ENCODE measurements at places on chromosomes 7 and 10.

DNA sequence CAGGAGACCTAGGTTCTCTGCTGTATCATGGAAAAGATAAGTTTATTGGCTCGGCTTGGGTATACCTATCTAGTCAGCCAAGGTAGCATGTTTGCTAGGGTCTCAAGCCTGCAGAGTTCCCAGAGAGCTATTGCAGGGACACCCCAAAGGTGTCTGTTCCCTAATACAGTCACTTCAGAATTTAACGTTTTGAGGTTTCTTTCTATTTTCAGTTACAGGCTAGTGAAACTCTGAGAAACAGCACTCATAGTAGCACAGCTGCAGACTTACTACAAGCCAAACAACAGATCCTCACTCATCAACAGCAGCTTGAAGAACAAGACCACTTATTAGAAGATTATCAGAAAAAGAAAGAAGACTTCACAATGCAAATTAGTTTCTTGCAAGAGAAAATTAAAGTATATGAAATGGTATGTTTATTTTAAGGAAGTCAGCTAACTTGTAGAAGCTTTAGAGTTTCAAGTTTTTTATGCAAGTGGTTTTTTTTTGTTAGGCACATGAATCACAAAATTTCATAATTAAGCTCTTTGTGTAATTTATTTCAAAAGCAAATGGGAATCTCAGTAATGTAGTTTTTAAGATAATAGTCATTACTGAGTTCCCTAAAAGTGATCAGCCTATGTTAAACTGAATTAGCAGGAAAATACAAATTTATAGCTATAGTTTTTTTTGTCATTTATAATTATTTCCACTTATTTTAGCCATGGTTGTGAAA lies 54.9 kb downstream of the AKAP9 start:
- DNase-seq: no peak

DNA sequence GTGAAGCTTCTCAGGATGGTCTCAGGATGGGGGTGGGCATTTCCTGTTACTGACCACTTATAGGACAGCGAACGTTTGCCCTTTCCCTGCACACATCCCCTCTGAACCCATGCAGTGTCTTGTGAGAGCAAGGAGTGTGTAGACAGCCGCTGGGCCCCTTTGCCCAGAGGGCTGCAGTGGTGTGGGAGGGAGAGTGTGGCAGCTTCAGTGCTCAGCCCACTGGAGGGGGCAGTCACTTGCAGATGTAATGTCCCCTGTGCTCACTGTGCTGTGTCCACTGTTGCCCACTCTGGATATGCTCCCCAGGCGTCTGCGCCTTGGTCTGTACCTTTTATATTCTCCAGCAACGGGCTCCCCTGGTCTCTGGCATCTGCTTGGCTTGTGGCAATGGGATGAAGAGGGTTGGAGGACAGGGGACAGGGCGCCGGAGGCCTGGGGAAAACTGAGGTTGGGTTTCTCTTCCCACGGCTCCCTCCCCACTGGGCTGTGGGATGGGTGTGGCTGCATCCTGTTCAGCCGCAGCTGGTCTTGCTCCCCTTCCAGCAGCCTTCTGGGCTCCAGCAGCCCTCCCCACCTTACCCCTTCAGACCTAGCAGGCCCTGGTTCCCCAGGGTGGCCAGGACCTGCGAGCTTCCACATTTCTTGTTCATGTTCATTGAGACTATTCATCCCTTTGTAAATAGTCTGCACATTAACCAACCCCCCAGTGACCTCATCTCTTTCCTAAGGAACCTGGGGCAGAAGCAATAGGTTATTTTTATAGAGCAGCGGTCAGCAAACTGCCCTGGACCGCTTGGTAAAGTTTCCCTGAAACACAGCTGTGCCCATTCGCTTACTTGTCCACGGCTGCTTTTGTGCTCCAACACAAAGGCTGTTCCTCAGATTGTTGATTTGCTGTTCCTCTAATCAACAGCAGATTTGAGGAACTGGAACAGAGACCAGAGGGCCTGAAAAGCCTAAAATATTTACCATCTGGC lies 6.1 kb downstream of the ZNF789 start:
- no peak for DNase-seq

GRCh38 chr7:147595042-147595441 lies 995.5 kb upstream of the C7orf33 start:
- no peak for DNase-seq

GRCh38 chr7:134890246-134891240 lies 95.8 kb upstream of the AGBL3 start:
- no peak for DNase-seq

- DNase-seq: no peak
These were observed 480.1 kb downstream of the INHBA start for GRCh38 chr7:41222746-41223145.

GRCh38 chr10:22437620-22438588 lies 92.6 kb downstream of the SPAG6 start:
- DNase-seq: peak; percentile 43

DNA sequence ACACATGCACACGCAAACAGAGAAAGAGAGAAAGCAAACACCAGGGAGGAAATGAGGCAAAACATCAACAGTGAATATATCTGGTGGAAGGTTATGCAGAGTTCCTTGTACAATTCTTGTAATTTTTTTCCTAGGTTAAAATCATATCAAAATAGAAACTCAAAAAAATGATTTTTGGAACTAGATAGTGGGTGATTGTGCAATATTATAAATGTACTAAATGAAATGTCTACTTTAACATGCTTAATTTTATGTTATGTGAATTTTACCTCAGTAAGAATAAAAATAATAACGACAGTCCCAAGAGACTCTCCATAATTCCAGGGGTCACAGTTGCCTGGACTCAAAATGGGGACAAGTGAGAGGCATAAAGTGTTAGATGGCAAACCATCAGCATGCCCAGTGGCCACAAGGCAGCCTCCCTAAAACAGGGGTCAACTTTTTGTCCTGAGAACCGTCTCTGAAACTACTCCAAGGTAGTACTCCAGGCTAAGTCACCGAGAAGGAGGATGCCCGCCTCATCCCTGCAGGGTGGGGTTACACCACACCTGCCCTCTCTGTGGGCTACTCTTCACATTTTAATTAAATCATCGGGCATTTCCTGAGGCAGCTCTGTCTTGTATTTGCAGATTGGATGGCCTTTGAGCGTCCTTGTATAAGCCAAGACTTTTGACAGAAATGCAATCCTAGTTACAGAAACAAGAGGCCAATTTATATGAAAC lies 267.7 kb downstream of the ELMO1 start:
- DNase-seq: no peak

DNA sequence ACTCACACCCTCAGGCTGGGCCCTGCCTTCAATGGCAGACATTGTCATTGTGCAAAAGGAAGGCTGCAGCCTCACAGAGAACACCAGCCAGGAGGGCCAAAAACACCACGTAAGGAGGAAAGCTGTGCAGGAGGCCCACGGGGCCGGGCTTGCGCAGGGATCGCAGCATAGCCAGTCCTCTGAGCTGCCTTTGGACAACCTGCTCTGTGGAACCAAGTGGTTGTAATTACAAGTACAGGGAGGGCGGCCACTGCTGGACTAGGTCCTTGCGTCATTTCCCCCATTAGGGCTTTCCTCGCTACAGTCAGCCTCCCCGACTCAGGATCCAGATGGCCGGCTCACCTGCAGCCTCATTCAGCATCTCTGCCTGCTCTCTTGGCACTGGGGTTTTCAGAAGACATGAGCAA lies 66.9 kb downstream of the FAM53B start:
- DNase-seq: no peak

- no peak for DNase-seq
These were observed 83.4 kb downstream of the VOPP1 start for GRCh38 chr7:55488804-55489340.

DNA sequence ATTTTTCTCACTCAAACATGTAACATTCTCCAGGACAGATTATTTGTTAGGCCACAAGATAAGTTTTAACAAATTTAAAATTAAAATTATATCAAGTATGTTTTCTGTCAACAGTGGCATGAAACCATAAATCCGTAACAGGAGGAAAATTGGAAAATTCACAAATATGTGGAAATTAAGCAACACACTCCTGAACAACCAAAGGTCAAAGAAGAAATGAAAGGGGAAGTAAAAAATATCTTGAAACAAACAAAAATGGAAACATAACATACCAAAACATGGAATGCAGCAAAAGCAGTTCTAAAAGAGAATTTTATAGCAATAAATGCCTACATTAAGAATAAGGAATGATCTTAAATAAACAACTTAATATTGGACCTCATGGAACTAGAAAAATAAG lies 147.3 kb downstream of the ZEB1 start:
- DNase-seq: no peak

DNA sequence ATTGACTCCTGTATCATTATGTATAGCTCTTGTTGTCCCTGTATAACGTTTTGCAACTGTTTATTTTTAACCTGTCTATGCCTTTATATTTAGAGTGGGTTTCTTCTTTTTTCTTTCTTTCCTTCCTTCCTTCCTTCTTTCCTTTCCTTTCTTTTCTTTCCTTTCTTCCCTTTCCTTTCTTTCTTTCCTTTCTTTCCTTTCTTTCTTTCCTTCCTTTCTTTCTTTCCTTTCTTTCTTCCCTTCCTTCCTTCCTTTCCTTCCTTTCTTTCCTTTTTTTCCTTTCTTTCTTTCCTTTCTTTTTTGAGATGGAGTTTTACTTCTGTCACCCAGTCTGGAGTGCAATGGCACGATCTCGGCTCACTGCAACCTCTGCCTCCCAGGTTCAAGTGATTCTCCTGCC lies 5.9 kb downstream of the JAKMIP3 start:
- no peak for DNase-seq

DNA sequence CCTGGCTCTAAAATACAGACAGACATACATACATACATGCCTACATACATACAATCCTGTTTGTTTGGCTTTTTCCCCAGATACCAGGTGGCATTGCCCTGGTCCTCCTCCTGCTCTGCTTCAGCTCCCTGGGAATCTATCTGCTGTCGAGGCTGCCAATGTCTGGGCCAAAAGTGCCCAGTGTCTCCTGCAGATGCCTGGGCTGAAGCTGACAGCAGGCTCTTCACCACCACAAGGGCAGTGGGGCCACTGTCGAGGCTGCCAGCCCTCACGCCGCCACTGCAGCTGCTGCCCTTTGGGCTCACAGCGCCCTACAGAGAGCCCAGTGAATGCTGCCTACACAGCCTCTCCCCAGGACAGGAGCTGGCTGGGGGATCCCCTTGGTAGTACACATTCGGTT lies 18.0 kb upstream of the STN1 start:
- no peak for DNase-seq

DNA sequence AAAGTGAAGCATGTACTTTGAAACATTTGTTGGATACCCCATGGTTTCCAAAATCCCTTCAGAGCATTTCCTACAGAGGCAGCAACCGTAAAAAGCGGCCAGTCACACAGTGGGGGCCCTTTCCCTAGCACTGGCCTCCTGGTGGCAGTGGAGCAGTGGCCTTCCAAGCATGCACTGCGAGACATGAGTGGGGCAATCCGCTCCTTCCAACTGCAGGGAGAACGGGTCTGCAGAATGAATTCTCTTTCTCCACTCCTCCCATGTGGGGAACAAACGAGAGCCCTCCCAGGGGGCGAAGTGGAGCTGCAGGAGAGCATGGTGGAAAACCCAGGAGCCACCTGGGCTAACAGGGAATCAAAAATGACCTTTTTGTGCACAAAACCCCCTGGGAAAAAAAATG lies 542.9 kb upstream of the GALNT17 start:
- no peak for DNase-seq

DNA sequence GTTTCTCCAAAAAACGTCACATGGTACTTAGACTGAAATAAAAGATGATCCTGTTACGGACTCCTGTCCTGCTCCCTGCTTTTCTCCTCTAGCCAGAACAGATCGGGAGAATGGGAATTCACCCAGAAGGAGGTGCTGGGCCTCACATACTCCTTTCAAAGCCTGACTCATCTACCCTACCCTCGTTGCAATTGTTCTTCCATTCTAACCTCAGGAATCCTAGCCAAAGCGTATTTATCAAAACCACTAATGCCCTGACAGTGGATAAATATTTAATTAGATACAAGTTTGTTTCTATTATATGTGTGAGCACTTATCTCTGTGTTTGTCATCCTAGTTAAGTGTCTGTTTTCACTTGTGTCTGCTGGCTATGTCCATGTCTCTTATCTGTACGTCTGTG lies 21.7 kb downstream of the ZCWPW1 start:
- DNase-seq: no peak

- no peak for DNase-seq
These were observed 243.5 kb upstream of the ZNF32 start for GRCh38 chr10:43892062-43892770.

- DNase-seq: peak; percentile 56
These were observed 37.3 kb upstream of the PRSS1 start for GRCh38 chr7:142711746-142712616.

DNA sequence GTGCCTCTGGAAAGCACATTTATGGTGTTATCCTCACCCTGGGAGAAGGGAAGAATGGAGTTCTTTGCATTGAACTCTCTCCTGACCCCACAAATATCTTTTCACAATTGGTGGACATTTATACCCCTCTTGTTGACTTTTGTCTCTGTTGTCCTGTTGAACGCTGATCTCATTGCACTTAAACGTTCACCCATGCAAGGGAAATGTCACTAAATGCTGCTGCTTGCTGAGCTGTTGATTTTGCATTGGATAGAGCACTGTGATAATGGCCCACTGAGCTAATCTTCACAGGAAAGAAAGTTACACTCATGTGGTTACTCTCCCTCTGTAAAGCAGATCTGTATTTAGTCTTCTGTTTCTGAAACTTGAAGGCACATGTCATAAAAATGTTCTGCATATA lies 133.4 kb downstream of the FZD1 start:
- DNase-seq: no peak

DNA sequence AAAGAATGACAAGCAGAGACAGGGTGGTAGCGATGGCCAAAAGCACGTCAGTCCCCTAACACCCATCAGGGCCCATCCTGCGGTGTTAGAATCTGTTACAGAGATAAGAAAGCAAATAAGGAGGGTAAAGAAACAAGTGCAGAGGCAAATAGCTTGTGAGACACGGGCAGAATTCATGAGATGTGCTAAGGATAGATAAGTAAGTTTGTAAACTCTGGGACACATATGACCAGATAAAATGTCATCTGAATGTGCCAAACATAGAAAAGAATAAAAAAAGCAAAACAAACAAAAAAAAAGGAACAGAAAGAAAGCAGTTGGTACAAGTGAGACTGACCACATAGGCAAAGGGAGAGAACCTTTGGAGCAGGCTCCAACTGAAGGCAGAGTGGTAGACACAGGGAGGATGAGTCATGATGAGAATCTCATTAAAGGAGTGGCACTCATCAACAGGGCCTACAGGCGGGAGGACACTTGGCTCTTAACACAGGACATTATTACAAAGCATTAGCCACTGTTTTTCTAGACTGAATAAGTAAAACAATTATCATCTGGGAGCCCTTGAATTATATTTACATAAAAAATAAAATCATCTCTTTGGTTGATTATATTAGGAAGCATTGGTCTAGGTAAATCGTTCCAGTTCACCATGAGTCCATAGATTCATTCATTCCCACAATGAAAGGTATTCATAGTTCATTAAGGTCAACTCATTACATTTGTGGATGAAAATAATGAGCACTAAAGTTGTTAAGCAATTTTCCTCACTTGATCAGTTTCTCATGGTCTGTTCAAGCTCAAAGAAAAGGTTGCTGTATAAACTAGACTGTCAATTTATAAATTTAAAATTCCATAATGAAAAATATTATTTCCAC lies 21.5 kb upstream of the EPHB6 start:
- no peak for DNase-seq

All from CD4-positive, alpha-beta T cell treated with Interleukin-21 for 1 hour (primary cell).